ENCODE measurements at places on chromosomes 13 and 19.

GRCh38 chr19:925087-925525 lies 729 bp upstream of the ARID3A start:
- no peak for DNase-seq

- no peak for DNase-seq
Observed at GRCh38 chr19:7915250-7916102, 846 bp downstream of the TGFBR3L start.

DNA sequence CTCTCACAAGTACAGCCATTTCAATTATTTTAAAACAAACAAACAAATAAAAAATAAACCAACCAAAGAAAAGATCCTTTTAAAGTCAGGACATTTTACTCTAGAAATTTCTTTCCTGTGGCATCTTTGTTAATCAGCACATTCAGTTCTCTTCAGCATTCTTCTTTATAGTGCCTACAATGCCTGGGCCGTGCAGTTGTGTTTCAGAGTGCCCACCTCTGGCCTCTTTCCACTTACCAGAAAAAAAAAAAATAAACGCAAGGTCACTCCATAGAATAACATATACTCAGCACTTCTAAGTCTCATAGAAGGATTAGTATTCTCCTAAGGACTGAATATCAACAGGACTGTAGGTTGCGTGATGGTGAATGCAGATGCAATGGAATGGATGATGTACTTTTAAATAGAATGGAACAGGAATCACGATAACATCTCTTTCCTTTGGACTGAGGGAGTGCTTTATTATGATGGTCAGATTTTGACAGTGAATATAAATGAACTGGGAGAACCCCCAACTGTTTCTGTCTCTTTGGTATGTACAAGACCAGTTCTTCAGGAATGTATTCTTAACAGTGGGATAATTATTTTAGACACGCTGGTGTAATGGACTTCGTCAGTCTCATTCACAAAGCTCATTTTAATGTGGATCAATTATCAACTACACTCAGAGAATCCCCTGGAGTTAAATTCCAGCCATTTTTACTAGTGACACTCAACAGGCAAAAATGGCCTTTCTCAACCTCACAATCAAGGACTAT lies 125.0 kb upstream of the NBEA start:
- no peak for DNase-seq

DNA sequence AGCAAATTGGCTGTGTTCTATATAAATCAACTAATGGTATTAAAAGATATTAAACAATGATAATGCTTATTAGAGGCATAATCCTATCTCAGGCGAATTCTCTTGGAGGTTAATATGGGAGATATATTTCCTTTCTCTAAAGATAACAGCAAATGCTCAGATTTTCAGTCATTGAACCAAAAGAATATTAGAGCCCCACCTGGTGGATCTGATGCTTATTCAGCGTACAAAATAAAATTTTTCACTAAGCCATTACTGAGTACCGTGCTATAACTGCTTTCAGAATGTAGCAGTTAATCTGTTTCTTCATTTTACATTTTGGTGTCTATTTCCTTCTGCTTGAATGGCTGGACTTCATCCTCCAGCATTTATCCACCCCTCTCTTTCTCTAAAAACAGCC lies 143.3 kb upstream of the IPO5 start:
- DNase-seq, result peak; percentile 1

GRCh38 chr19:39318690-39319089 lies 2.0 kb downstream of the LRFN1 start:
- no peak for DNase-seq

DNA sequence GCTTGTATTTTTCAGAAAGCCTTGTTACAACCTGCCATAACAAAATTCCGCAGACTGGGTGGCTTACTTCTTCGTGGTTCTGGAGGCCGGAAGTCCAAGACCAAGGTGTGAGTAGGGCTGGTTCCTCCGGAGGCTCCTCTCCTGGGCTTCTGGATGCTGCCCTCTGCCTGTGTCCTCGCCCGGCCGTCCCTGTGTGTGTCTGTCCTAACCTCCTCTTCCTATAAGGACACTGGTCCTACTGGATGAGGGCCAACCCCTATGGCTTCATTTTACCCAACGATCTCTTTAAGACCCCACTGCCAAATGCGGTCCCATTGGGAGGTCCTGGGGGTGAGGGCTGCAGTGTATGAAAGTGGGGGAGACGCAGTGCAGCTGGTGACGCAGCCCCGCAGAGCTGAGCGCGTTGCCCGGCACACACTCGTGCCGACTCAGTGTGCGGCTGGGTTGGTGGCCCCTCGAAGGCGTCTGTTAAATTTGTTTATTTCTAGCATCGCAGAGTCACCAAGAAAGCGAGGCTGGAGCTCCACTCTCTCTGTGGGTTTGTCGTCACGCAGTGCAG lies 116.7 kb downstream of the SOX1 start:
- no peak for DNase-seq

DNA sequence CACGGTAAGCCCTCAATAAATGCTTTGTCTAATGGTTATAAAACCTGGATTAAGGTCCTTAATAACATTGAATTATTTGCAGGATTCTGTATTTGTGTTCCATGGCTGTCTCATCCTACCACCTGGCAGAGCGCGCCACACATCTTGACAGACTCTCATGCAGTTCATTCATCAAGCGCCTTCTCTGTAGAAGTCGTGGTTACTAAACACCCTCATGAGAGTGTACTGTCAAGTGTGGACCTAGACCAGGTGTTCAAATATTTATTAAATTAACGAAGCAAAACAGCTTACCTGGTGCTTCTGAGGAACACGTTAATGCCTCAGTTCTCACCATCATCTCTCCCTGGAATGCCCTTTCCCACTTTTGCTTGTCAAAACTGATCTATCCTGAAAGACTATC lies 13.1 kb upstream of the FBXL3 start:
- no peak for DNase-seq

DNA sequence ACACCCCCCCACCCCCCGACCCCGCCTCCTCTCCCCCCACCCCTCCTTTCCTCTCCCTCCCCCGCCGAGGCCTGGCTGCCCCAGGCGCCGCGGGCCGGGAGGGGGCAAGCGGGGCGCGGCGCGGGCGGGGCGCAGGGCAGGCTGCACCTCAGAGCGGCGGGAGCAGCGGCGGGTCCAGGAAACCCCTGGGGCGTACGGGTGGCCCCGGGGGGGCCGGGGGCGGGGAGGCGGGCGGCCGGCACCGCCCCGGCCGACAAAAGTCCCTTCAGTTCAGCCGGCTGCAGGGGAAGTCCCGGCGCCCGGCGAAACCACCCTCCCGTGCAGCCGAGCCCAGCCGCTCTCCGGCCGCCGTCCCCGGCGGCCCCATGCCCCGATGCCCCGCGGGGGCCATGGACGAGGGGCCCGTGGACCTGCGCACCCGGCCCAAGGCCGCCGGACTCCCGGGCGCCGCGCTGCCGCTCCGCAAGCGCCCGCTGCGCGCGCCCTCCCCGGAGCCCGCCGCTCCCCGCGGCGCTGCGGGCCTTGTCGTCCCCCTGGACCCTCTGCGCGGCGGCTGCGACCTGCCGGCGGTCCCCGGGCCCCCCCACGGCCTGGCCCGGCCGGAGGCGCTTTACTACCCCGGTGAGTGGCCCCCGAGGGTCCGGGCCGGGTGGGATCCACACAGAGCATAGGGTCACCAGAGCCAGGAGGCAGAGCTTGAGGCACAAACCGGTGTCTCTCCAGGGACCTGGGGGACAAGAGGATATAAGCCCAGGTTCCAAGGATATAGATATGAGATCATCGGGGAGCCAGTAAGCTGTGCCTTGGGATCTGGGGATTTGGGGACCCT lies at the start of gene BCL3:
Gene BCL3, plus strand, starts transcription at position 283 of the 829 bp plus-strand sequence. Its CDS starts 83 bp downstream, at position 366.
- no peak for DNase-seq

DNA sequence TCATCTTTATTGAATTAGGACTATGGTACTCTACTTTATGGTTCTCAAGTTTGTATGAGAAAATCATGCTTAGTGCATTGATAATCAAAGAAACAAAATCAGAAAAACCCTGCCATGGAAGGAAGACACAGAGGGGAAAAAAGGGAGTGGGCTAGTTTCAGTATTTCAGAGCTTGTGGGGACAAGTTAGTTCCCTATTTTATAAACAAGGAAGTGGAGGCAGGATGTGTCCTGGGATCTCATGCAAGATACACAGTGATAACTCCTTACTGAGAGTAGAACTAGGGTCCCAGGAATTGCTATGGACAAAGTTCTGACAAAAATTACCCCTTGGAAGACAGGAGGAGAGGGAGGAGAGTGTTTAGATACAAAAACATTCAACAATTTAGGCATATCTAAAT lies 1277.3 kb downstream of the UQCRFS1 start:
- DNase-seq, result no peak

DNA sequence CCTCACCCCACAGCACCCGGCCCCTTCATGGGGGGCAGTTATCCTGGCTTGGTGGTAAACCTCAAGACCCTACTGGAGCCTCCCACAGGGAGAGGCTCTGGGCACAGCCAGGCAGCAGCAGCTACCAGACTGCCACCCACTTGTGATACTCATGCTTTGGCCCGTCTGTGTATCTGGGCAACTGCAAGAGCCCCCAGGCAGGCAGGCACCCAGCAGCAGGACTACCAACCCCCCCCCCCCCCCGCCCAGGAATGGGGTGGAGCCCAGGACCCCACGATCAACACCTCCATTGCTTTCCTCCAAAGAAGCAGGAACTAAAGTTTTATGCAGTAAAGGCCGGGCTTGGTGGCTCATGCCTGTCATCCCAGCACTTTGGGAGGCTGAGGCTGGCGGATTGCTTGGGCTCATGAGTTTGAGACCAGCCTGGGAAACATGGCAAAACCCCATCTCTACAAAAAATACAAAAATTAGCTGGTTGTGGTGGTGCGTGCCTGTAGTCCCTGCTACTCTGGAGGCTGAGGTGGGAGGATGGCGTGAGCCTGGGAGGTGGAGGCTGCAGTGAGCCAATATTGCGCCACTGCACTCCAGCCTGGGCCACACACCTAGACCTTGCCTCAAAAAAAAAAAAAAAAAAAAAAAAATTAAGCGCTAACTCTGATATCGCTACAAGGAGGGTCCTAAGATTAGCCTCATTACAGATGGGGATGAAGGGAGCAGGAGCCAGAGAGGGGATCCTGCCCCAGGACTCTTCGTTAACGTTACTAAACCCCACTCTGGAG lies 1.1 kb upstream of the LYL1 start:
- DNase-seq, result no peak

DNA sequence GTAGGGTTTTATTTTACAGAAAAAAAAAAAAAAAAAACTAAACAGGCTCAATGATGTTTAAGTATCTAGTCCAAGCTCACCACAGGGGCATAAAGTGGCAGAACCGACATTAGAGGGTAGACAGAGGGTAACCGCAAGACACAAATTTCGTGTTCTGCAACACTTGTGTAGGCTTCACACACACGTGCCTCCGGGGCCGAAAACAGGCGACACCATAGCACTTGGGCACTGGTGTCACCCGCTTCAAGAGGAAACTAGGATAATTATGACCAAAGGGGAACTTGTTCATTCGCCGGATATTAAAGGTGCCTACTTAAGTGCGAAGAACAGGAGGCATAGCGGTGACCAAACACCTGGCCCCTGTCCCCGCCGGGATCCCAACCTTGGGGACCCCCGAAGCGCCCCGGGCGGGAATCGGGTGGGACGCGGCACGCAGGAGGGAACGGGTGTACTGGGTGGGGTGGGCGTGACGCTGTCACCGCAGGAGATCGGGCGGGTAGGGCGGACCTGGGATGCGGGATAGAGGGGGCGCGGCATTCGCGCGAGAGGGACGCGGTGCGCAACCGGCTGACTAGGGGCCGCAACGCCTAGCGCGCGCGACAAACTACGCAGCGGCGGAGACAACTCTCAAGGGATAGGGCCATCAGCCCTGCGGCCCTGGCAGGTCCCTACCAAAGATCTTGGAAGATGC lies 558 bp downstream of the MZT1 start:
- DNase-seq, result no peak

- DNase-seq, result no peak
Observed at GRCh38 chr19:15250640-15250993, 18.4 kb upstream of the EPHX3 start.

GRCh38 chr13:50384724-50385123 lies 369.5 kb downstream of the KCNRG start:
- no peak for DNase-seq

DNA sequence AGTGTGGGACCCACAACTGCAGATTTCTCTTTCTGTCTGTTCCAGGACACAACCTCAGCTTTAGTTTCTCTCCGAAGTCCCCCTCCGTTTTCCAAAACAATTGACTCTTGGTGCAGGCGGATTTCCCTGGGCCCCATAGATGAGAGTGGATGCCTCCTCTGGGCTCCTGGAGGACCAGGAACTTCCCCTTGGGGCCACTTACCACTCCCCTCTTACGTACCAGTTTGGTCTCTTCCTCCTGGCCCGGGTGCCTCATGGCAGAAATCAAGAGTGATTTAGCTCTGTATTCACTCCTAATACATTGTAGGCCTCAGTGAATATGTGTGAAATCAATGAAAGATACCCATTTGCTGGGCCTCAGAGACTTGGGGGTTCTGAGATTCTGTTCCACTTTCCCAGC lies 34.4 kb downstream of the PPP2R1A start:
- no peak for DNase-seq

GRCh38 chr13:51960766-51961165 lies 50.5 kb downstream of the ATP7B start:
- no peak for DNase-seq

DNA sequence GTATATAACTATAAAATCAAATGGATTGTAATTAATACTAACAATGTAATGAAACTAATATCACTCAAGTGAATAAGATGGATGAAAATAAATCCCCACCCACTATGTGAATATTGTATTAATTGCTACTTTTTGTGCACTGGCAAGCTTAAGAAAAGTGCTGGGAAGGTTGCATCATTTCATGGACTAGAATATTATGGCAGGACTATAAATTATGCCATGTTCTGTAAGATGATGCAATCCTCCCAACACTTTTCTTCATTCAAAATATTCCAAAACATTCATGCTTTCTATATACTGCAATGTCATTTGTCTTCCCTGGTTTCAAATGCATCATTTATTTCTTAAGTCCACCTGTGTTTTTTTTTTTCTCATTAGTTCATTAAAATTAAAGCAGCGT lies 457.6 kb upstream of the GPC6 start:
- DNase-seq, result no peak

GRCh38 chr13:24348385-24348784 lies 39.0 kb downstream of the C1QTNF9 start:
- DNase-seq, result no peak

GRCh38 chr13:23848019-23848418 lies 41.2 kb downstream of the MIPEP start:
- no peak for DNase-seq

DNA sequence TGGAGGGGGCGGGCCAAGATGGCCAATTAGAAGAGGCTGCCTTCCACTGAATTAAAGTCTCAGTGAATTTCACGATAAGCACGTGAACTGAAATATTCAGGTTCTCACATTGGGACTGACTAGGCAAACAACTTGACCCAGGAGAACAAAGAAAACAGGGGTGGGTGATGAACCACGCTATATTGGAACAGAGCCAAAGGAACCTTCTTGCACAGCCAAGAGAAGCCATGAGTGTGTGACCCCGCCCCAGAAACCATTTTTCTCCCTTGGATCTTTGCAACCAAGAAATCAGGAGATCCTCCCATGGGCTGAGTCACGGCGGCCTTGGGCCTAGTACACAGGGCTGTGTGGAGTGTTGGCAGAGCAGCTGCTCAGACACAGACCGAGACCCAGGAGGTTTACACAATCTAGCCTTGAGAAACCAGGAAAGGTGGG lies 36.8 kb downstream of the ERICH4 start:
- no peak for DNase-seq

- no peak for DNase-seq
Observed at GRCh38 chr19:34960940-34961679, 2.9 kb downstream of the ZNF792 start.

All from amniotic stem cell (primary cell).